ENCODE measurements at places on chromosomes 1 and 21.

DNA sequence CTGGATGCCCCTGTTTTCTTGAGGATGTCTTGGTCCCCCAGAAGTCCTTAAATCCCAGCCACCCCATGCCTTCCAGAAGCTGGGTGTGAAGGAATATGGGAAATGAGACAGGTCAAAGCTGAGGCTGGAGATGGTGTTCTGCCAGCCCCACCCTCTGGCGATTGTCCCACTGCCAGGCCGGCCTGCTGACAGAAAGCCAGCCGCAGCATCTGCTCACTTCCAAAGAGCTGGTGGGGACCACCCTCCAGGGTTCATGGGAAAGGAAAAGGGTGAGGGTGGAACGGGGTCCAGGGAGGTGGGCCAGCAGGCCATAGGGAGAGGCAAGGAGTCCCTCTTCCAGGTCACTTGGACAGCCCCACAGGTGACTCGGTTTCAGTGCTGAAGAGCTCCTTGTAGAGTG, 1.9 kb upstream of the LINGO4 start:
- DNase-seq, result no peak

- no peak for DNase-seq
Measured at GRCh38 chr1:94660994-94661393, 119.4 kb upstream of the F3 start.

GRCh38 chr1:91427741-91428140, 23.1 kb upstream of the HFM1 start:
- no peak for DNase-seq

GRCh38 chr1:1916851-1917251, 1.8 kb downstream of the CALML6 start:
- no peak for DNase-seq

GRCh38 chr1:177164380-177165068, at the start of gene ASTN1:
Gene ASTN1 (minus strand): TSS chr1:177164712. CDS start chr1:177164676, 36 bp downstream.
- DNase-seq, result no peak

GRCh38 chr21:33854604-33855003, 61.0 kb downstream of the ATP5PO start:
- no peak for DNase-seq

All from activated CD8-positive, alpha-beta memory T cell treated with anti-CD3 and anti-CD28 coated beads for 1 hour (primary cell).